ENCODE measurements at places on chromosomes 5 and 9.

GRCh38 chr5:149654231-149654630 is 72.9 kb downstream of the ARHGEF37 start:
- no peak for DNase-seq

- peak; percentile 32 for DNase-seq
Observed at GRCh38 chr9:29285818-29286217, 1712.5 kb upstream of the C9orf72 start.

DNA sequence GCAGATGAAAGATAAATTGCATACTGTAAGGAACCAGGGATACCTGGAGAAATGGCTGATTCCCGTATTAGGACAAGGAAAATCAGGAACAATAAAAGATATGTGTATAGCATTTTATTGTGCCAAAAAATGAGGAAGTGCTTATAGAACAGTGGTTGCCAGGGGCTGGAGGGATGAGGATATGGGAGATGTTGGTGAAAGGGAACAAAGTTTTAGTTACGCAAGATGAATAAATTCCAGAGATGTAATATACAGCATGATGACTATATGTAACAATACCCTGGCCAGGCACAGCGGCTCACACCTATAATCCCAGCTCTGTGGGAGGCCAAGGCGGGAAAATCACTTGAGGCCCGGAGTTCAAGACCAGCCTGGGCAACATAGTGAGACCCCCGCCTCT is 101.8 kb downstream of the CDK5RAP2 start:
- no peak for DNase-seq

GRCh38 chr5:181168595-181169118 is 21.3 kb downstream of the OR2V2 start:
- DNase-seq = no peak

GRCh38 chr5:144125163-144125726 is 45.2 kb downstream of the YIPF5 start:
- peak; percentile 8 for DNase-seq

DNA sequence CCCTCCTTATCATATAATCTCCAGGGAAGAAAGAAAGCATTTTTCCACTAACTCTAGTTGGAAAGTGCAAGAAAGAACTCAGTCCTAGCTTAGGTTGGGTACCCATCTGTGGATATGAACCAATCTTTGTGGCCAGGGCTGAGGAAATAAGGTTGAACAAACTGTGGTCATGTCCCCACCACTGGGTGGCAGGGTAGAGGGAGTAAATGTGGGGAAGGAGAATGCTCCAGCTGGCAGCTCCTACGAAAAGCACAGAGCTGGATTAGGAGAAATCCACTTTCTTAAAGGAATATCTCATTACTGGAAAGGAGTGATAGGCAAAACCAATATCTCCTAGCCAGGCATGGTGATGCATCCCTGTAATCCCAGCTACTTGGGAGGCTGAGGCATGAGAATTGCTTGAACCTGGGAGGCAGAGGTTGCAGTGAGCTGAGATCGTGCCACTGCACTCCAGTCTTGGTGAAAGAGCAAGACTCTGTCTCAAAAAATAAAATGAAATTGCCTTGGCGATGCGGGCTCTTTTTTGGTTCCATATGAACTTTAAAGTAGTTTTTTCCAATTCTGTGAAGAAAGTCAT is 175.1 kb downstream of the CCDC192 start:
- DNase-seq = peak; percentile 65

DNA sequence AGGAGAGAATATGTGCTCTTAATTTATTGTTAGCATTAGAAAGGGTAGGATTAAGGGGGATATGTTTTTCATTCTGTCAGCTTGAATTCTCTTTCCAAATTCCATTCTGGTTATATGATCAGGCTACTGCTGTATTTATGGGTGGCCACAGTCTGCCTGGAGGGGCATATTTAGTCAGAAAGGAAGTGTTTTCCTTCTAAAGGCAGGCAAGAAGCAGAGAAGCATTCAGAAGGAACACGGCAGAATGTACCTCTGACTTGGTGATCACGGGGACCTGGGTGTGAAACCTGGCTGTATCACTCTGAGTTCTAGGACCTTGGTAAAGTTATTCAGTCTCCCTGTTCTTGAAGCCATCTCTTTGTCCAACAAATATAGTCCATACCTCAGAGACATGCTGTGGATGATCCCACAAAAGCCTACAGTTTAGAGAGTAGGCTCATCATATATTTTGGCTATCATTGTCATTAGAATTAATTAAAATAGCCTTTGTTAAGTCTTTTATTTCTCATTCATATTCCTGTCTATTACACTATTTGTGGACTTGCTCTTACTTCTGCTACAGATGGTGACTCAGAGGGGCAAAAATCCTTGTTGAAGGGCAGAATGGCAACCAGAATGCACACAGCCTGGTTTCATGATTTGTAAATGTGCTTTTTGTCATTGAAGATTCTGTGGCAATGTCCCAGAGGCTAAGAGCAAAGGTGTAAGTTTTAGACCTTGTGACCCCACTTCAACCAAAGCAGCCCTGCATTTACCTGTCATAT is 2.7 kb downstream of the TNC start:
- DNase-seq = no peak

DNA sequence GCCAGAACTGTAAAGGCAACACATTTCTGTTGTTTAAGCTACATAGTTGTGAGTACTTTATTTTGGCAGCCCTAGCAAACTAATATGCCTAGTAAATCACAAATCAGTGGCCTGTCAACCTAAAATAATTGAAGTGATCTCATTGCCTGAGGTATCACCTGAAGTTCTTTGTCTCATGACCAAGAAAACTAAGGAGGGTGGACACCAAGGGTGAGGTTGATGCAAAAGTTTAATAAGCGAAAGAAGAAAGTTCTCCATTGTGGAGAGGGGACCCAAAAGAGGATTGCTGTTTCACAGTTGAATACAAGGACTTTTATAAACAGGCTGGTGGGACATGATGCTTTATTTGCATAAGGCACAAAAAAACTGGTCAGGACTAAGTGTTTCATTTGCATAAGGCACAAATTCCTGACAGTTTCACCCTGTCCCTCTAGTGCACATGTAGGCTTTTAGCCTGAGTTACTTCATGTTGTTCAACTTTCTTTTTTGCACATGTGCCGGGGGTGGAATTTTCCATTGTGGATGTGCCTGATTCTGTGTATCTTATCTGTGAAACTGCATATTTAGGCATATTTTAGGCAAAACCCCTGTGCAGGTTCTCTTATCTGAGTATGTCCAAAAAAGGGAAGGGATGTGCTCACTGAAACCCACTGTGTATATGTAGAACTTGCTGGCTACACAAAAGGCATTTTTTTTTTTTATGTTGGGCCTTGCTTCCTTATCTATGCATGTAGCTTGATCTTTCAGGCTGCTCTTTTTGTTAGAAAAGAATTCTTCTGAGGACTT is 108.6 kb upstream of the RAI14 start:
- no peak for DNase-seq

Data from A172 (cell line).